ENCODE measurements at places on chromosomes 7 and 10.

- no peak for DNase-seq
These were observed 15.7 kb downstream of the PLEKHS1 start for GRCh38 chr10:113767222-113767621.

DNA sequence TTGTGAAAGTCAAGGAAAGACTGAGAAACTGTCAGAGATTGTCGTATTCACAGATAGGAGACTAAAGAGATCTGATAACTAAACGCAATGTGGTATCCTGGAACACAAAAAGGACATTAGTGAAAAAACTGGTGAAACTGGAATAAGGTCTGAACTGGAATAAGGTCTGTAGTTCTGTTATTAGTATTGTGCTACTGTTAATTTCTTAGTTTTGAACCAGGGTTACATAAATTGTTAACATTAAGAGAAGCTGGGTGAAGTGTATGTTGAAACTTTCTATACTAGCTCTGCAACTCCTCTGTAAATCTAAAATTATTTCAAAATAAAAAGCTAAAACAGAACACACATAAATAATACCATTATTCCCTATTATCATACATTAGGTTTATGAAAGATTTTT, 3.4 kb upstream of the NT5C2 start:
- DNase-seq, result no peak

- DNase-seq, result peak; percentile 35
These were observed 3.7 kb downstream of the CFAP46 start for GRCh38 chr10:132938472-132939339.

- no peak for DNase-seq
These were observed 45.3 kb upstream of the ZMIZ1 start for GRCh38 chr10:79023240-79024162.

GRCh38 chr10:125878957-125879835, 1.9 kb downstream of the DHX32 start:
- no peak for DNase-seq

GRCh38 chr7:150341263-150342120, at the start of gene RARRES2:
TSS of gene RARRES2 (minus strand) at chr7:150341629. CDS start at chr7:150340609, 1,020 bp downstream.
- no peak for DNase-seq

DNA sequence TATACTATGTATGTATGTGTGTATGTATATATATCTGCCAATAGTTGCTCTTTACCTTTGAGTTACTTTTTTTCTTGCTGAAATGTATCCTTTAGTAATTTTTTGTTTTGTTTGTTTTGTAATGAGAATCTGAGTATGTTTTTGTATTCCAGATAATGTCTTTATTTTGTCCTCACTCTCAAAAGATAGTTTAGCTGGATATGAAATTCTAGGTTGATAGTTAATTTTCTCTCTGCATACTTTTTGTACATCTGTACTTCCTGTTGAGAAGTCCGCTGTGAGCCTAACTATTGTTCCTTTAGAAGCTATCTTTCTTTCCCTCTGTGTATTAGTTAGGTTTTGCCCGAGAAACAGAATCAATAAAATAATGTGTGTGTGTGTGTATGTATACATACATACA, 29.5 kb downstream of the BUB3 start:
- no peak for DNase-seq

GRCh38 chr10:131949041-131949862, 32.5 kb downstream of the BNIP3 start:
- DNase-seq, result no peak

DNA sequence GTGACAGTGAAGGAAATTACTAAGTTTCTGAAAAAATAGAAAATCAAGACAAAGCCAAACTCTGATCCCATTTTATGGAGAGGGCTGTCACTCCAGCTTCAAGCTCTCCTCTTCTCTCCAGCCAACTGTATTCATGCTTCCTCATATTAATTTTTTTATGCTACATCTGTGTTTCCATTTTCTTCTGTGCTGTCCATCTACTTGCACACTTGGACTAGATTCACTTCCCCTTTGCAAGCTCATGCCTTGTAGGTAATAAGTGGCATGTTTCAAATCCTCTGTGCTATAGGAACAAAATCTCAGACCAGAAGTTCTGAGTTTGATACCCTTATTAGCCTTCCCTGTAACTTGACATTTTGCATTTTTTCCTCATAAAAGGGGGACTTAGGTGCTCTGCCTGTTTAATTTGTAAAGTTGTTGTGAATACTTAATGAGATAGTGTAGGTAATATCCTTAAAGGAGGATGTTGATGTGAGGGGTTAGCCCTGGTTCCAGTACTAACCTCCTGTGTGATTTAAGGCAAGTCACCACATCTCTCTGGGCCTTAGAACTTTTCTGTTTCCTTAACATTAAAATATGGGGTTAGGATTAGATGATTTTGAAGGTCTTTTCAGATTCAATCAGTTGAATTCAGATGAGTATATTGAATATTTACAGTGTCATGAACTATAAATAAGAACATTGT, 358.8 kb downstream of the BBS9 start:
- DNase-seq, result no peak

- DNase-seq, result no peak
These were observed 100.3 kb upstream of the ANK3 start for GRCh38 chr10:60490013-60490412.

Measured in activated CD4-positive, alpha-beta T cell treated with anti-CD3 and anti-CD28 coated beads, Interleukin-10, Interleukin-2, amounts not matched to agents 100 ng/mL and 50 ng/mL, durations not matched to agents 16 hours and 8 hours (primary cell).